ENCODE measurements at places on chromosomes 6 and 20.

DNA sequence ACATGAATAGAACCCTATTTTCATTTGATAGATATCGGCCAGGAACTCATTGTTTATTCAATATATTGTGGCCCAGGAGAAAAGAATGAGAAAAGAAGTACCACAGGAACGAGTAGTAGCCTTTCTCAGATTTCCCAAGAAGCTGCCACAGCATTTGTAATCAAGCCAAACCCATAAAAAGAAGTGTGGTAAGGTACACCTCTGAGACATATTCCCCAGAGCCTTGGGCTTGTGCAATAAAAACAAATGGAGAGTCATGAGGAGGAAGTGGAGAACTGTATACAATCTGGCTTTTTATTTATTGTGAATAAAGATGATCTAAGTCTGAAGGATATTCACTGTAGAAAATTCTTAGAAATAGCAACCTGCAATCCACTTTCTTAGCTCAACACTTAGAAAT is 36.7 kb downstream of the KIF6 start:
- no peak for DNase-seq

GRCh38 chr6:9155836-9156235 is 720.5 kb upstream of the SLC35B3 start:
- DNase-seq, result no peak

- DNase-seq, result no peak
Measured at GRCh38 chr20:13685623-13686022, 46.9 kb upstream of the TASP1 start.

DNA sequence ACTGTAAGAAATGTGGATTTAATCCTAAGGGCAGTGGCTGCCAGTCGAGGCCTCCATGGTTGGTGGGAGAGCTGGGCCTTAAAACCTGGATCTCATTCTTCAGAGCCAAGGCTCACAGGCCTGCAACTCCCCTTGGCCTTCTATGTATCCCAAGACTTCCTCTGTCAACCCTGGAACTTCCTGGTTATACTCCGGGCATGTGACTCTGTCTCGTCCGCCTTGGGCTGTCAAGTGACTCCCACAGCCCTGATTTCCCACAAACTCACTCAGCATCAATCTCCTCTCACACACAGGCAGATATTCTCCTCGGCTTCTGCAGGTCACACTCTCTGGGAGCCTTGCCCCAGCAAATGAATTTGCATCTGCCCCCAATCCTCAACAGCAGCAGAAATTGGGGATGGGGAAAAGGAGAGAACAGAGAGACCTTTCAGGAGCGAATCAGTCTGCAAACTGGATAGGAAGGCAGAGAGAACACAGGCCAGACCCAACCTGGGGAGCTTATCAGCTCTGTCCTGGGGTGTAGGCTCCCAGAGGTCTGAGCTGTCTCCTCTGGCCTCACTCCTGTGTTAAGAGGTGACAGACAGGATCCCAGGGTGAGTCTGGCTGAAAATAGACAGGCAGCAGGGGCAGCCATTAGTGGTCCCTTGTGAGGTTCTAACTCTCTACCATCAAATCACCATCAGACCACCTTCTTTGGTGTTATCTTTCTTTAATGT is 30.4 kb upstream of the PREX1 start:
- no peak for DNase-seq

DNA sequence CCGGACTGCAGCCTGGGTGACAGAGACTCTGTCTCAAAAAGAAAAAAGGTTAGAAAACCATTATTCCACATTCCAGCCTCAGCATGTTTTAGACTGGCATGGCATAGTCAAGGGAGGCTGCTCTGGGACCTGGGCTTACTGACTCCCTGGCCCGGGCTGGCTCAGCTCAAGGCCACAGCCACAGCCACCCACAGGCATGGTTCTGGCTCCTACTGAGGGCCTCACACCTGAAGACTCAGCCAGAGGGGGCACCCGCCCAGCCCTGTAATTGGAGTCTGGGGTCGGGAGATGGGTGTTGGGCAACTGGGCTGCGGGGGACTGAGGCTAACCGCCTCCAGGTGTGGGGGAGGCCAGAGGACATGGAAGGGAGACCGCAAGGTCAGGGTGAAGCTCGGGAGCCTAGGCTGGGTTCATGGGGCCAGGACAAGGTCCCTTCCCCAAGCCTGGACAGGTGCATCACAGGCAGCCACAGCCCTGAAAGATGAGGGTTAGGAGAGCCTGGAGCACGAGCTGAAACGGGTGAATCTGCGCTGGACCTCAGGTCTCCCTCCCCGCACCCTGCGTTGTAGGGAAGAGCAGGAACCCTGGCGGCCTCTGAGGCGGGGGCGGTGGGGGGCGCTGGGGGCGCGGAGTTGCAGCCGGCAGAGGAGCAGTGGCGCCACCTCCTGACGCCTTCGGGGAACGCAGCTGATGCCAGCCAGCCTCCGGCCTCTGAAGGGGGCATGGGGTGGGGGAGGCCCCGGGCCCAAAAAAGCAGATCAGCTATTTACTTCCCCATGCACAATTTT is 67.7 kb upstream of the SRSF6 start:
- DNase-seq, result no peak

Data from stimulated activated CD8-positive, alpha-beta memory T cell treated with anti-CD3 and anti-CD28 coated beads, Interleukin-15, amount 100 ng/mL, for 4 hours (primary cell).